ENCODE measurements at places on chromosomes 5 and 9.

- no peak for DNase-seq
Measured at GRCh38 chr5:139652788-139653241, 4.7 kb downstream of the CXXC5 start.

DNA sequence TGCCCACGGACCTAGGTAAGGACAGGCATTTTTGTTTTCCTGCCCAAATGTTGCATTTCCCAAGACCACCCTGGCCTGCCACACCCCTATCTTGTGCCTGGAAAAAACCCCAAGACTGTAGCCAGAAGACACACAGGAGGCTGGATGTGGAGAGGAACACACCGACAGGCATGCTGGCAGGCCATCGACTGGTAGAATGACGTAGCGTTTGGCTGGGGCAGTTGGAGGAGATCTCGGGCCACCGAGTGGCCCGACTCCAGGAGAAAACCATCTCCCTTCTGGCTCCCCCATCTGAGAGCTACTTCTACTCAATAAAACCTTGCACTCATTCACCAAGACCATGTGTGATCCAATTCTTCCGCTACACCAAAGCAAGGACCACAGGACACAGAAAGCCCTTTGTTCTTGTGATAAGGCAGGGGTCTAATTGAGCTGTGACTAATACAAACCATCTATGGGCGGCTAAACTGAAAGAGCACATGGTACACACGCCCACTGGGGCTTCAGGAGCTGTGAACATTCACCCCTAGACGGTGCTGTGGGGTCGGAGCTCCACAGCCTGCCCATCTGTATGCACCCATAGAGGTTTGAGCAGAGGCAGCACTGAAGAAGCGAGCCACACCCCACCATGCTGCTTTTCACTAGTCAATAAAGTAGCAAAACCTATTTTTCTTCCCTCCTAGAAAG, 38.9 kb upstream of the N4BP3 start:
- DNase-seq = no peak

- DNase-seq = no peak
Measured at GRCh38 chr5:59254055-59254687, 639.4 kb downstream of the PDE4D start.

DNA sequence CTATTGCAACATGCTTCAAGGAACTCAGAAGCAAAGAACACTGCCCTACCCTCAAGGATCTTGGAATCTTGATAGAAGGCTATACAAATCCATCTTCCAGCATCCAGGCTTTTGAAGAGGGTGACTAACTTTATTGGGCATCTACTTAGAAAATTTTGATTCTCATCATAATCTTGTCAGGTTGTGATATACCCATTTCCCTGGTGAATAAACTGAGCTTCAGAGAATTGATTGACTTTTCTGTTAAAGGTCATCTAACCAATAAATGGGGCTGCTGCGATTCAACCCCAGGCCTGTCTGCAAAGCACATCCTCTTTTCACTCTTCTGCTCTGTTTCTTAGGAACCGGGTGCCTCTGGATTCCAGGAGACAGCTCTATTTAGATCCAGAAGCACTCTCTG, 19.9 kb upstream of the INSYN2B start:
- DNase-seq = no peak

GRCh38 chr5:158648631-158649030, 451.1 kb downstream of the EBF1 start:
- no peak for DNase-seq

- no peak for DNase-seq
Measured at GRCh38 chr9:93709600-93710369, 133.4 kb downstream of the PHF2 start.

All from stimulated activated CD4-positive, alpha-beta T cell treated with anti-CD3 and anti-CD28 coated beads, TNF-alpha, amount 100 ng/mL, for 24 hours (primary cell).